ENCODE measurements at places on chromosomes 7 and 10.

GRCh38 chr7:109284943-109285342 is 715.3 kb downstream of the DNAJB9 start:
- DNase-seq: no peak

DNA sequence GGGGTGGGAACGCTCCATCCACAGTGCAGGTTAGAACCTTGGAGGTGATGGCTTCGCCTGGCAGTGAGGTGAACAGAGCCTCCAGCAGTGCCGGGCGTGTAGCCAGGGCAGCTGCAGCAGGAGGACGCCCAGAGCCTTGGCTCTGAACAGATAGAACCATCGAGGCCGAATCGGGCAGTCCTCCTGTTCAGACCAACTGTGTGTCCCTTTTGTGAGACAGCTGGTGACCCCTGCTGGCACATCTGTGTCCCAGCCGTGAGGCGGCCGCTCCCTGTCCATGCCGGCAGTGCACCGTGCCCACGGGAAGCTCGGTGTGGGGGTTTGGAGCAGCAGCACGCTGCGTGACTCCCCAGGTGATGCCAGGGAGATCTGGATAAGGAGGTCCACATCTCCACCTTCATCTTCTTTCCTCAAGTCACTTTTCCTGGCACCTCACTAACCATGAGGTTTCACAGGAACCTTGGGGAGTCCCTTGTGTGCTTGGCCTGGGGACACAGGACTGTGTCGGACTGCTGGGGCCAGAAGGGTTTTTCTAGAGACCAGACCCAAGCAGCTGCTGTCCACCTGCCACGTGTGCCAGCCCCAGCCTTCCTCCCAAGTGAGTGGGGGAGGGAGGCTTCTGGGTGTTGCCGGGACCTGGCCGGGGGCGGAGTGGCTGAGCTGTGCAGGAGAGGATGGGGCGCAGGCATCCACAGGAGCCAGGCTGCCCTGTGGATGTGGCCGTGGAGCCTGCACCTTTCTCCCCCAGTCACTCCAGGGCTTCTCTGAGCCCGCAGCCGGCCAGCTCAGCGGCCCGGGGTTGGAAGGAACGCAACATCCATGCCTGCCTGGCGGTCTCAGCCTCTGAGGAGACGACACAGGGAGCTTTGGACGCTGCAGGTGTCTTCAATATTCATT is 69.4 kb downstream of the DNAJB6 start:
- DNase-seq: no peak

DNA sequence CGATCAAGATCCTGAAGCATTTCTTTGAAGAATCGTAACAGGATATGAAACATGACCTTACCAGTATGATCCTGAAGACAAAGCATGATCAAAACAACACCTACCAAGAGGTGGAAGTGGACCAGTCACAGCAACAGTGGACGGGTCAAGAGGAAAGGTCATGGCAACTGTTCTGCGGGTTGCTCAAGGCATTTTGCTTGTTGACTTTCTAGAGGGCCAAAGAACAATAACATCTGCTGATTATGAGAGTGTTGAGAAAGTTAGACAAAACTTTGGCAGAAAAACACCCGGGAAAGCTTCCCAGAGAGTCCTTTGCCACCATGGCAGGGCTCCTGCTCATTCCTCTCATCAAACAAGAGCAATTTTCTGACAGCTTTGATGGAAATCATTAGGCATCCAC is 65.6 kb upstream of the LRRC18 start:
- no peak for DNase-seq

DNA sequence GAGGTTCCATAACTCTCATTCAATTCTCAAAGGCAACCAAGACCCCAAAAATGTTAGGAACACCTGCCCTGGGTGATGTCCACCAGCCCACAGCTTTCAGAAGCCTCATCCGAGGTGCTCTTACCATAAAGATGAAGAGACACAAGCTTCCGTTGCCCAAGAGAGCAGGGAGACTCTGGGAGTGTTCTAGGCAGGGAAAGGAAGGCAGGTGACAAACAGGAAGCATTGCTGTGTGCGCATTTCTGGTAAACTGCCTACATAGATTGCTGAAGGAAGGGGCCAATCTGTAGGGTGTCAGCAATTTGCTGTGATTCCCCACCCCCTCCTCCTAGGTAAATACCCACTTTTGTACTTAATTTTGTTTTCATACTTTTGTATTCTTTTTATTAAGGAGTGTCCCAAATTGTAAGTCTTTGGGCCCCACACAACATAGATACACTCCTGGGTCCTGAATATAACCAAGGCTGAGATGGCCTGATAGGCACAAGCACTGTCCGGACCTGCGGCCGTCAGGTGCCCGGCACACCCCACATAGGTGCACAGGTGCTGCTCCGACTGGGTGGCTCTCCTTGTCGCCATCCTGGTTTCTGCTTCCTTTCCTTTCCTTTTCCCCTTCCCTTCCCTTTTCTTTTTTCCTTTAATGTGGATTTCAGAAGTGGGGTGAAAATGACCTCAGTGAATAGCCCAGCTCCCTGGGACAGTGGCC is 51.4 kb upstream of the SMNDC1 start:
- no peak for DNase-seq

DNA sequence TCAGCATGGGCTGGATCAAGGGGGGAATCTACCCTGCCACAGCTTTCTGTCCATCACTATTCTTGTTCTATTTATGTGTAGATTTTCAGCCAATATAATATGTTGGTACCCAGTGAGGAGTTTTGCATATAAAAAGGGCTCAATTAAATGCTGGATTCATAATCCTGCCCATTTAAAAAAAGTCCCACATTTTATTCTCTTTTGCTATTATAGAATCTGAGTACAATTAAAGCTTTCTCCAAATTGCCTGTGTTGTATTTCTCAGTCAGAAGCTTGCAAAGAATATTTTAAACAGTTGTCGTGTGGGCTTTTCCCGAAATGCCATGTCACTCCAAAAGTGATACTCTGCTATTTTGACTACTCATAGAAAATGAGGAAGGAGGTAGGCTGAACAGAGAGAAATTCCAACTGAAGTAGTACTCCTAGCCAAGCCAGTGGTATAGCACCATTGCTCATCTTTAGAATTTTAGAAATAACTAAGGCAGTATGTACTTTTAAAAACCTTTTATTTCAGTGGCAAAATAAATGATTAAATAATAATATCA is 108.3 kb upstream of the HDAC9 start:
- no peak for DNase-seq

DNA sequence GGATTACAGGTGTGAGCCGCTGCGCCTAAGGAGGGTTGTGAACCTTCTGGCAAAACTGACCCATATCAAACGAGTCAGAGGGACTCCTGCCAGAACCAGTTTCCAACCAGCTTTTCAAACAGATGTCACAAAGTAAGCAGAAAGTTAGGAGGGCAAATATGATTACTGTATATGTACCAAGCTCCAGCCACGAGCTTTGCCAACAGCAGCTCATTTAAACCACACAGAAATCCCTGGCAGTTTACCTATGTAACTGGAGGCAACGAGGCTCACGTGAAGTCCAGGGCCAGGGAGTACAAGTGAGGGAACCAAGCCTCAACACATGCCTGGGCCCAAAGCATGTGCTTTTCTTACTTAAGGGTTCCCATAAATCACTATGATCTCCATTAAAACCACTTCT is 12.5 kb upstream of the DAGLB start:
- DNase-seq: no peak

DNA sequence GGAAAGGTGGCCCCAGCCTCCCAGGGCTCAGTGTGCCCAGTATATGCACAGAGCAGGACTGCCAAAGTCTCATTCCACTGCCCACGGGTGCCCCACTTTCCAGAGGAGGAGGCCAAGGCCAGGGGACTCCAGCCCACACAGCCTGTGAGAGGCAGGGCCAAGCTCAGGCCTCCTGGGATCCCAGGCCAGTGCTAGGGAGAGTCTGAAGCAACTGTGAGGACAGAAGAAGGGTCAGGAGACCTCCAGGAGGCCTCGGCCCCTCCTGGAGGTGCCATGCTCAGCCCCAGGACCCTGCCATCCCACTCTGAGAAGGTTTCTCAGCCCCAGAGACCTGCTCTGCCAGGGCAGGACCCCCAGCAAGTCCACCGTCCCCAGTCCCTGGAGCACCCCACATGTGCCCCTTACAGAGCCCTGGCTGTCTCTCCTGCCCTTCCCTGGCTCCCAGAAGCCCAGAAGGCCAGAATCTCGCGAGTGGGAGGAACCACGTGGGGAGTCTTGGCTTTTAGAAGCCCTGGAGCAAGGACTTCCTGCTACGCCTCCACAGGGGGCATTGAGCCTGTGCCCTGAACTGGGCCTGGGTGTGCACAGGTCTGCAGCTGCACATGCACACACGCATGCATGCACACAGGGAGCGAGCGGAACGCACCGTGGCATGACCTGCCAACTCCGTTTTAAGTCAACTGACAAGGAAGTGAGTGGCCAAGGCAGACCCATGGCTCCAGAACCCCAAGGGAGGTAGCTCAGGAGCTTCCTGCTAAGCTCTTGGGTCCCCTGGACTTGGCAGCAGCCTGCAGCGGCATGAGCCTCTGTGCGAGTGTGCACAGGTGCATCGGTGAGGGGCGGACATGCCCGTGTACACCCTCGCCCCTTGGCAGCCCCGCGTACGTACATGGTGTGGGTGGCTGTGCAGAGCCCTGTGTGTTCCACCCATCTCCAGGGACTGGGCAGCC is 33.6 kb downstream of the ZCCHC24 start:
- no peak for DNase-seq

GRCh38 chr7:107938456-107939250 is 47.7 kb downstream of the DLD start:
- no peak for DNase-seq

GRCh38 chr7:128005759-128006159 is 25.5 kb downstream of the LRRC4 start:
- DNase-seq: no peak

DNA sequence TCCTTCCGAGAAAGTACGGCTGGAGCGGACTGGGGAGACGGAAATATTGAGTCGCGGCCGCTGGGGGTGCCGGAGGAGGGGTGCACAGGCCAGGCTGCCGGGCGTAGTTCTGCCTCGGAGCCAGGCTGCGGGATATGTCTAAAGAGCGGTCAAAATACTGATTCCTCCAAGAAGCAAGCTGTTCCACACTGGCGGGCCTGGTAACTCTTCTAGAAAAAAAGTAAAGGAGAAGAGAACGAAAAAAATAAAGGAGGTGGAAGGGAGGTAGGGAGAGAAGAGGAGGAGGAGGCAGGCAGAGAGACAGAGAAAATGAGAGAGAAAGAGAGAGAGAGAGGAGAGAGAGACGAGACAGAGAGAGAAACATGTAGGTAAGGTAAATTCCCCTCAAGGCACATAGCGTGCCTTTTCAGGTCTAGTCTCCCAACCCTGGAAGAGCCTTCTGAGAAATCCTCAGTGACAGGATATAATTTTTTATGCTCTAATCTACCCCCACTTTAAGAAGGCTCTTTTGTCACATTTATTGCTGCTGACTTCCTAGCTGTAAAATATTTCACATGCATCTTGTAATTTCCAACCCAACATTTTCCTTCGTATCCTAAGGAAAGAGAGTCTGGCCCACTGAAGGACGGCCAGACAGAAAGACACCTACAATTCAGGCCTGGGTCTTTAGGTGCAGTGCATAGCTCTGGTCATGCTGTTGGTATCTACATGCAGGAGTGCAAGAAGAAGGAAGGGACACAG is 5.7 kb downstream of the DLX5 start:
- DNase-seq: peak; percentile 60

- no peak for DNase-seq
Observed at GRCh38 chr7:116216956-116217571, 6.7 kb downstream of the TES start.

GRCh38 chr10:68735119-68735518 is 14.1 kb downstream of the CCAR1 start:
- DNase-seq: no peak

DNA sequence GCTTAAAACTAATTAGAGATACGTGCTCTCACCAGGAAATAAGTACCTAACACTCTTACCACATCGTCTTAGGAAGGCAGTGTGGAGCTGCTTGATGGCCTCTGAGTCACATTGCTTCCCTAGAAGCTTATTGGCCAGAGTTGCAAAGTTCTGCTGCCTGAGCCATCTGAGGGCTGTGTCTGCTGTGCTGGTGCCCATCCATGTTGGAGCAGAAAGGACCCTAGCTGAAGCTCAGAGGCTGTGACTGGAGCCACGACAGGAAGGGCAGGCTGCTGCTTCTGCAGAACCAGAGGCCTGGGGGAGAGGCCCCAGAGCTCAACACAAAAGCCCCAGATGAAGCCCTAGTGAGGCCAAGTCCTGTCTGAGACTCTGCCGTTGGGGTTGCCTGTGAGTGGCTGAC is 64.8 kb upstream of the IGFBP3 start:
- DNase-seq: no peak

GRCh38 chr10:97838091-97838490 is 11.6 kb upstream of the GOLGA7B start:
- no peak for DNase-seq

DNA sequence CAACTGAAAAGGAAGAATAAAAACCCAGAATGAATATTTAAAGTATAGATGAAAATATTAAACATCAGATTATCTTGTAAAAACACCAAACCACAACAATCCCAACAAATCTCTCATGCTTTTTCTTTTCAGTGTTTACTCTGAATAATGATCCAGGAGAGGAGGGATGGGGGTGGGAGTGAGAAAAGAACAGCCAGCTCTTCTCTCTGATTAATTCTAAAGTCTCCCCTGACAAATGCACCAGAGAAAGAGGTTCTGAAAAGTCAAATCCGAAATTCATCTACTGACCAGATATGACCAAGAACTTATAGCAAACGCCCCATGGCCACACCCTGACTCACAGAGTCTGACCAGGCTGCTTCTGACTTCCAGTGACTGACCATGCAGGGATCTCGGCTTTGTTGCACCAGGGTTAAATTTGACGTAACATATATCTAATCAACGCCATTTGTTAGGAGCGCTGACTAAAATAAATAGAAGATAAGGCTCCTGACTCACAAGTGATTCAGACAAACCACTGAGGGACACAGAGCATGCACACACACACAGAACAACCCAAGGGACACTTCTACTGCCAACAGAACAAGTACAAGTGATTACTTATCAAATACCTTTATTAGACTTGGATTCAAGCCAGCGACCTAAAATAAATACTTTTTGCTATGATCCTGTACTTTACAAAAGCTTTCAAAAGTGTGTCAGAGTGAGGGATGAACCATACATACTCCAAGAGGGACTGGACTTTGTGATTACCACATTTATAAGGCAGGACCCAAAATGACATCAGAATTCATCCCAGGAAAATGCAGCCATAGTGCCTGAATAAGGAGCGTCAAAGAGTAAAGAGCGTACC is 9.3 kb upstream of the SPOCK2 start:
- peak; percentile 13 for DNase-seq

DNA sequence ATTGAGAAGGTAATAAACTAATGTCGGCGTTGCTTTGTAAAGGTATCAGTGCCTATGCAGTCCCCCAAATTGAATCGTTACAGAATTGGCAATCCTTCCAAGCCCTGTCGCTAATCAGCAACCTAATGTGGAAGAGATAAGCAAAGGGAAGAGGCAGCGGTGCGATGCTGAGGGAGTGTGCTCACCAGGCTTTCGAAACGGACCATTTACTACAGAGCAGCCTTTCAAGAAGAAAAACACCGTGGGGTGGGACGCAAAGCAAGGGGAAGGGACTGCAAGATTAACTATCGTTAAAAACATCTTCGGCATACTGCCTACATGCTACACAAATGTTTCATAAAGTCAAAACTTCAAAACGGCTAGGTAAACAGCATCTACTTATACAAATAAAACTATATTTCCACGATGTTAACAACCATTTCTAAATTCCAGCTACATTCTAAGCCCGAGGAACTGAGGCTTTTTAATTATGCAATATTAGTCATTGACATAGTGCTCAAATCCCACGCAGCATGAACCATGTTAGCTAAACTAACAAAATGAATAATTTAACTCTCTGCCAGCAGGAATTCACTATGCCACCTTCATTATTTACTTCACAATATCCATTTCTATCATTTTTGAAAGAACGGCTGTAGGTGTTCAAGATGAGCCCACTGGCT is 85.2 kb downstream of the CHCHD3 start:
- no peak for DNase-seq

GRCh38 chr10:115921795-115922194 is 351.2 kb downstream of the GFRA1 start:
- DNase-seq: no peak

Data from NCI-H1930 (cell line).